ENCODE measurements at places on chromosomes 16 and 17.

DNA sequence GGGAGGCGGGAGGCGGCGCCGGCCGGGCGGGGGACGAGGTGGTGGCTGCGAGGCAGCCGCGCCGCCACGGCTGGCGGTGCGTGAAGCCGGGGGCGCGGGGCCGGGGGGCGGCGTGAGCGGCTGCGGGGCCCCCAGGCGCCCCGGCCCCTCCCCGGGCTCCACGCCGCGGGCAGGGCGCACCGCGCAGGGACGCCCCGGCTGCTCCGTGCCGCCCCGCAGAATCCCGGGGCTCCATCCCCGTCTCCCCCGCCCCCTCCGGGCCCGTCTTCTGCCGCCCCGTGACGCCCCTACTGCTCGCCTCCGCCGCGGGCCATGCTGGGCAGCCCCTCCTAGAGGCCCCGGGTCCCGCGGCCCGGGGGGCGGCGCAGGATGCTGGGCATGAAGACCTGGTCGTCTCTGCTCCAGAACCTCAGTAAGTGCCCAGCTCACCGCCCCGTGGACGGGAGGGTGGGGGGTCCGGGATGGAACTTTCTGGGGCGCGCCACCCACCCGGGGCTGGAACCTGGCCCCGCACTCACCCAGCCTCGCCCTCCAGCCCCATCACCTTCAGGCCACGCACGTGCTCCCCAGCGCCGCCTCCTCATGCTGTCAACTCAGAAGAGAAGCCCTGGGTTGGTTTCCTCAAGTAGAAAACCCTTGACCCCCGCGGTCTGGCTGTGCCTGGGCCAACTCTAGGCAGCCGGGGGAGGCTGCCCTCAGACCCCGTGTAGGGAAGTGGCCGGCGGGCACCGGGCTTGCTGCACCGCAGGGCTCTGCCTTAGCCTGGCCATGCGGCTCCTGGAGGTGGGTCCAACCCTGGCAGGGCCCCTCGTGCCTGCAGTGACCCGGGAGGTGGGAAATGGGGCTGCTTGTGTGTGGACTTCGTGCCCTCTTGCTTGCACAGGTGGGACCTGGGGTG lies 150.2 kb upstream of the GSE1 start:
- DNase-seq, result no peak

DNA sequence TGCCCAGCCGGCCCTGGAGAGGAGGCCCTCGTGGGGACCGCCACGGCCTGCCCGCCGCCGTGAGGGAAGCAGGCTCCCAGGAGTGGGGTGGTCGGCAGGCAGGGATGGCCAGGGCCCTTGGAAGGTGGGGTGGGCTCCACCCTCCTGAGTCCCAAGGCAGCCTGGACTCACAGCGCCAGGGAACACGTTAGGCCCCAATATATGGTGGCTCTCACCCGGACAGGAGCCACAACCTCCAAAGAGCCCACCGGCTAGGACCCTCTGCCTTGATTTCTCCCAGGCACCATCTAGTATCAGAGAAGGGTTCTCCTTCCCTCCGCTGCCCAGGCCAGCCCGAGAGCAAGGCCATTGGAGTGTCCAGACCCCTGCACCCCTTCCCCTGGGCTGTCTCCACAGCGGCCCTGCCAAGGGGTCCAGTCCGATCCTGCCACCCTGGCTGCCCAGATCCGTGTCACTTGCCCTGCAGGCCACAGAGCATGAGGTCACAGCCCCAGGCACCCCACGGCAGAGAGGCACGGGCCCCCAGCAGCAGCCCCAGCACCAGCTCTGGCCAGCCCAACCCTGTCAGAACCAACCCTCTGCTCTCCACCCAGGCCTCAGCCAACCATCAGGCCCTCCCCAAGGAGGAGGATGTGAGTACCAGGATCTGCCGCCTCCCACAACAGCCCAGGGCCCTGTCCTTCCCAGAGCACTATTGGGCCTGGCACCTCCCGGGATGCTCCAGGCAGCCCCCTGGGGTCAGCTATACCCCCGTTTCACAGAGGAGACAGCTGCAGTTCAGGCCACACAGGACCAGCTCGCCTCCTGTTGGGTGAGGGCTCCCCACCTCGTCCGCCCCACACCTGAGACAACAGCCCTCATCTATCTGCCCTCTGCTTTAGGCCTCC lies 1.1 kb upstream of the AXIN1 start:
- no peak for DNase-seq

DNA sequence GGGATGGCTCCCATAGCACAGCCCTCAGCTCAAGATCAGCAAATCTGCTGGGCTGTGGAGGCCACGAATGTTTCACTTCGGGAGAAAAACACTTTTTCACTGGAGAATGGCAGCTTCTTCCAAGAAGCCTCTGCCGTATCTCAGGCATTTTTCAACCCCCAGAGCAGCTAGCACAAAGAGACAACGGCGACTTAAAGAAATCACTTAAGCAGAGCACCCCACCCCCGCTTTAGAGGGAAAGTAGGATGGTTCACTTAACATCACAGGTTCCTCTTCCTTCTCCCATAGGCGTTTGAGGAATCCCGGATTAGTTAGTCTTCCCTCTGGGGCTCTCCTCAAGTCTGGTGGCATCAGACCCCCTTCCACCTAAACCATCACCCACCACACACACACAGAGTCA lies 27.6 kb downstream of the CYB561 start:
- DNase-seq, result no peak

DNA sequence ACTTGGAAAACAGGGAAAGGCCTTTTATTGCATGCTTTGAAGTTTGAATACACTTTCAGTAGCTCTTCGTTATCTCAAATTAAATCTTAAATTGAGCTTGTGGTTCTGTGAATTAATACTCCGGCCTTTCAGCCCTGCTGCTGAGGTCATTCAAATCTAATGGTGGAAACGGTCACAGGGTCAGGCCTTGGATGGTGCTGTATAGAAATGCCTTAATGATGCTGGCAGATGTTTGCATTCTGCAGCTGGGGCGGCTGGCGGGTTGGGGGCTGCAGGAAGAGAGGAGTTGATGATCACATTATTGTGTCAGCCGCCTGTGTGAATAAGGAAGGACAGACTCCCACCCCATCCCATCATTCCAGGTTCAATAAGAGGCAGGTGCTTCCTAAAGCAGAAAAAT lies 723.6 kb downstream of the WWOX start:
- DNase-seq, result no peak

GRCh38 chr17:59542960-59543635 lies 22.3 kb upstream of the DHX40 start:
- peak; percentile 49 for DNase-seq

DNA sequence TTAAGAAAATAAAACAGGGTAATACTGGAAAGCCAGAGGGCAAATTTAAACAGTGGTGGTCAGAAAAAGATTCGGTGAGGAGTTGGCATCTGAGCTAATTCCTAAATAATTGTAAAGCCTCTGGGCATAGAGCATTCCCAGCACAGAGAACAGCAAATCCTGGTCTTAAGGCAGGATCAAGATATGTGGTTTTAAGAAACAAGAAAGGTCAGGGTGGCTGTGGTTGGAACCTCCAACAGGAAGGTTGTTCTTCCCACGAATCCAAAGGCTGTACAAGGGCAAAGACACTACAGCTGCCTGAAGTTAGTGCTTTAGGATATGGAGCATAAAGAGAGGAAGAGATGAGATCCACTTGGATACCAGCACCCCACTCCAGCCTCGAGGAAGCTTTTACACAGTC lies 114.6 kb downstream of the ZNF18 start:
- no peak for DNase-seq

- no peak for DNase-seq
Observed at GRCh38 chr17:66627985-66628384, 206.9 kb upstream of the CACNG5 start.

- DNase-seq, result no peak
Observed at GRCh38 chr16:60945225-60945624, 1091.0 kb downstream of the CDH8 start.

DNA sequence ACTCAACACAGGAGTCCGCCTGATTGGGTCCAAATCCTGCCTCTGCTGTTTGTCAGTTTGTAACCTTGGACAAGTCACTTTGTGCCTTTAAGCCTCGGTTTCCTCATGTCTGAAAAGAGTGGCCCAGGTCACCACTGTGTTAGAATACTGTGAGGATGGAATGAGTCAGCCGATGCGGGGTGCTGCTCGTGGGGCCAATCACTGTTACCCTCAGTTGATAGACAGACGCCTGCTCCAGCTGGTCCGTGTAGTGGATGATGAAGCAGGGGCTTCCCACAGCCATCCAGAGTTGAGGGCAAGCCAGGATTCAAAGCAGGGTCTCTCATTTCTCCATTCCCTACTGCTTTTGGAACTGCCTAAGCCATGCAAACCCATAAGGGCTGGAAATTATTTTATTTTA lies 5.8 kb downstream of the FBXL19 start:
- no peak for DNase-seq

GRCh38 chr16:29961127-29961478 lies 776 bp upstream of the TMEM219 start:
- DNase-seq, result no peak

DNA sequence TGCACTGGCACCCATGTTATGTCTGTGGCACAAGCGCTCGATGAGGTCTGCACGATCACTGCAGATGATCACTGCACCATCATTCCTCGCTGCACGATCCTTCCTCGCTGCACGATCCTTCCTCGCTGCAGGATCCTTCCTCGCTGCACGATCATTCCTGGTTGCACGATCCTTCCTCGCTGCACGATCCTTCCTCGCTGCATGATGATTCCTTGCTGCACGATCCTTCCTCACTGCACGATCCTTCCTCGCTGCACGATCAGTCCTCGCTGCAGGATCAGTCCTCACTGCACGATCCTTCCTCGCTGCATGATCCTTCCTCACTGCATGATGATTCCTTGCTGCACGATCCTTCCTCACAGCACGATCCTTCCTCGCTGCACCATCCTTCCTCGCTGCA lies 29.3 kb downstream of the METRNL start:
- DNase-seq, result no peak

- DNase-seq, result no peak
Observed at GRCh38 chr17:44076716-44077594, 6.4 kb downstream of the G6PC3 start.
